ENCODE measurements at places on chromosomes 16 and 17. TPM values are rescaled to one million over a fixed set of nuclear protein-coding genes. Genes with fewer than 3 reads are reported as not detected.

The ITGB4 gene
- 169 TPM for total RNA-seq

The TNFRSF13B gene
- not detected for total RNA-seq

The IGSF6 gene
- 0.74 TPM for total RNA-seq

The DRC3 gene
- total RNA-seq = 0.74 TPM

The HBQ1 gene
- not detected for total RNA-seq

The CA5A gene
- not detected for total RNA-seq

The GUCY2D gene
- total RNA-seq = not detected

The MYO15A gene
- total RNA-seq = 6.1 TPM

The ORAI3 gene
- 27.0 TPM for total RNA-seq

The TEKT5 gene
- not detected for total RNA-seq

The VMO1 gene
- 12.5 TPM for total RNA-seq

The MT4 gene
- 25.8 TPM for total RNA-seq

The KATNIP gene
- 27.0 TPM for total RNA-seq

The RAB11FIP4 gene
- total RNA-seq = 11.0 TPM

The GPRC5C gene
- total RNA-seq = 27.5 TPM

The TMEM231 gene
- 6.9 TPM for total RNA-seq

The C1QTNF8 gene
- total RNA-seq = not detected

The MMD gene
- total RNA-seq = 16.7 TPM

The PLXDC1 gene
- 6.6 TPM for total RNA-seq

The ZNF19 gene
- 2.2 TPM for total RNA-seq

The KRT33A gene
- total RNA-seq = 1.5 TPM
